AG10803 (cell line): ENCODE measurements at places on chromosomes 5 and 9.

GRCh38 chr9:136403538-136403914 lies 3.6 kb upstream of the SNAPC4 start:
- no peak for DNase-seq

DNA sequence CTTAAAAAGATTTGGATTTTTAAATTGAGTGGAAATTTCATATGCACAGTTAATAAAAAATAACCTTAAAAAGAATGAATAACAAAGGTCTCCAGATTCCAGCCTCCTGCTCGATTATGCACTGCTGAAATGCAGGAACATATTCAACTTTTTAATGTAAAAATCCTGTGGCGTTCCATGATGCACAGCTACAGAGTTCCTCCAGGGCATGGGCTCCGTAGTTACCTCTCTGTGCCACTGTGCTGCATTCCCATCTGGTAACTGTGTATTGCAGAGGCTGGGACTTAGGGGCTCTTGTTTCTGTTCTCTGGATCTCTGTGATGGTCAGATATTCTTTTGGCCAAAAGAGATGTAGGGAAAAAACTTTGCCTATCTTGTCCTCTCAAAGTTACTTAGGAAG lies 31.5 kb upstream of the EQTN start:
- DNase-seq: no peak

GRCh38 chr5:103620851-103621547 lies 58.4 kb upstream of the NUDT12 start:
- no peak for DNase-seq

DNA sequence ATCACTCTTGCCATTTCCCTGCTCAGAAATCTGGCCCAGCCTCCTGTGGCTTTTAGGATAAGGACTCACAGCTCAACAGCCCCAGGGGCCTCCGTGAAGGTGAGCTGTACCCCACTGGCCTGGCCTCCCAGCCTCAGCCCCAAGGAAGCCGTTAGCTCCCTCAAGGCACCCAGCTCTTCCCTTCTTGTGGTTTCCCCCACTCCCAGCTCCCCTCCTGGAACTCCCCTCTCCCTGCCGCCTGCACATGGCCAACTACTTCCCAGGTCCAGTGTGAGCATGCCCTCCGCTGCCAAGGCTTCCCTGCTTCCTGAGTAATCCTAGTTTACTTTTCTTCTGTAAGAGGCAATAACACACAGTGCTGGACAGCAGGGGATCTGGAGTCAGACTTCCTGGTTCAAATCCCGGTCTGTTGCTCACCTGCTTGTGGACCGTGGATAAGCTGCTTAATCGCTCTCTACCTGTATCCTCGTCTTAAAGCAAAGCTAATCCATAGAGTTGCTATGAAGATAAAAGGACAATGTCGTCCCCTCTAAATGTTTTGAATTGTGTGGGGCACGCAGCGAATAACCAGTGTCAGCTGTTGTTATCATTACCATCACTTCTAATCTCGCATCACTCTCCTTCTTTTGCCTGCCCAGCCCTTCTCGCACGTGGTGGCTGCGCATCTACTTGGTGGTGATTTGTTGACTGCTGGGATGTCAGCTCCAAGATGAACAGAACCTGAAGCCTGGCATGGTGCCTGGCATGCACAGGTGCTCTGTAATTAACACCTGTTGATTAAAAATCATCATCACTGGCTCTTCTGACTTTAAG lies 86.6 kb downstream of the C5orf15 start:
- no peak for DNase-seq

DNA sequence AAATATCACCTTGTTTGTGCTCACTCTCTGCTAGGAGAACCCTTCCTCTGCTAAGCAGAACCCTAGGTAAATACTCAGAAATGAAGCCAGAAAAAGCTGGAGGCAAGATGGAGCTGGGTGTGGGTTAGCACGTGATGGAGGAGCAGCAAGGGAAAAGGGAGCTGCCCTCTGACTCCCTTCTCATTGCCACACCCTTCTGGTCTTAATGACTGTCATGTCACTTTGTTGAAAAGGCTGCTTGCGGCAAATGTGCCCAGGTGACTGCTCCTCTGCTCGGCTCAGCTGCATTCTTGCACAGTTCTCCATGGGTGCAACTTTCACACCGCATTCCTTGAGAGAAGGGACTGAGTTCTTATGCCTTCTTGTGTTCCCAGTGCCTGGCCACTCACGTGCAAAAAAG lies 36.4 kb upstream of the TBC1D2 start:
- DNase-seq: no peak

DNA sequence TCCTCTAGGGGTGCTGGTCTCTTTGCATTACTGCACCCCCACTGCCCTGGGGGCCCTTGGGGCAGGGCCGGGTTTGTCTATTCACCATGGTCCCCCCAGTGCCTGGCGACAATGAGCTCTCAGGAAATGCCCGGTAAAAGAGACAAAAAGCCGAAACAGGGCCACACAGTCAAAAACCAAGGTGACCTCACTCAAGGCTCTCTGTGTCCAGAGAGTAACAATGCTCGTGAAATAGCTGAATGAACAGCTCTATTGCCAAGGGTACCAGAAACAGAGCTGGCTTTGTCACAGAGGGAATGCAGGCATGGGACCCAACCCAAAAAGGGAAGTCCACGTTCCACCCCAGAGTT lies 16.0 kb downstream of the SH3PXD2B start:
- peak; percentile 38 for DNase-seq

- DNase-seq: peak; percentile 85
Measured at GRCh38 chr5:147504011-147504410, 5.9 kb downstream of the DPYSL3 start.

GRCh38 chr9:36945999-36946398 lies 88.1 kb downstream of the PAX5 start:
- no peak for DNase-seq

DNA sequence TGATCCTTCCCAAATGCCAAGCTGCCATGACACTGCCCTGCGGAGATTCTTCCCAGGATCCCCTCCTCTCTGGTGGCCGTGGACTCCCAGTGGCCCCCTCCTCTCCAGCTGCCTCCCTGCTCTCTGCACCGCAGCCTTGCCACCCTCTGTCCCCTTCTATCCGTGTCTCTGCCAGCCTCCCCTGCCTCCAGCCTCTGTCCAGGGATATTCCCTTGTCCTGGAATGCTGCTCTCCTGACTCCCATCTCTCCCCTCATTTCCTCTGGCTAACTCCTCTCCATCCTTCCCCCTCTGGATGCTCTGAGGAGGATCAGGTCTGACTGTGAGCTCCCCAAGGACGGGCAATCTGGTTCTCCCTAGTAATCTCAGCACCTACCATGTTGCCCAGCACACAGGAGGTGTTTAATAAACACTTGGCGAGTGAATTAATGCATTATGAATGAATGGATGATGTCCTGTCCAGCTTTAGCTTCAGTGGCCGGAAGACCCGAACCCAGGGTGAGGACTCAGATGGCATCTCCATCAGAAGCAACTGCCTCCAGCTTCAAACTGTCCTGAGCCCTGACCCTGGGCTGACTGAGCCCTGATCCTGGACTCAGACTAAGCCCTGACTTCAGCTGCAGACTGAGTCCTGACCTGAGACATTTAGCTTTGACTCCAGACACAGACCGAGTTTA lies 7.5 kb upstream of the CRB2 start:
- no peak for DNase-seq

DNA sequence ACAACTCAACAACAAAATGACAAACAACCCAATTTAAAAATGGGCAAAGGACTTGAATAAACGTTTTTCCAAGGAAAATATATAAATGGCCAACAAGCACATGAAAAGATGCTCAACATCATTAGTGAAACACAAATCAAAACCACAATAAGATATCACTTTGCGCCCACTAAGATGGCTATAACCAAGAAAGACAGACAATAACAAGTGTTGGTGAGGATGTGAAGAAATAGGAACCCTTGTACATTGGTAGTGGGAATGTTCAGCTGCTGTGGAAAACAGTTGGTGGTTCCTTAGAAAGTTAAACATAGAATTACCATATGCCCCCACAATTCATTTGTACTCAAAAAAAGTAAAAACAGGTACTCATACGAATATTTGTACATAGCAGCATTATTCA lies 39.2 kb upstream of the WDR41 start:
- DNase-seq: no peak

- DNase-seq: no peak
Measured at GRCh38 chr9:133600739-133601138, 8.4 kb downstream of the FAM163B start.

GRCh38 chr5:5544094-5544663 lies 121.7 kb downstream of the ICE1 start:
- DNase-seq: no peak

DNA sequence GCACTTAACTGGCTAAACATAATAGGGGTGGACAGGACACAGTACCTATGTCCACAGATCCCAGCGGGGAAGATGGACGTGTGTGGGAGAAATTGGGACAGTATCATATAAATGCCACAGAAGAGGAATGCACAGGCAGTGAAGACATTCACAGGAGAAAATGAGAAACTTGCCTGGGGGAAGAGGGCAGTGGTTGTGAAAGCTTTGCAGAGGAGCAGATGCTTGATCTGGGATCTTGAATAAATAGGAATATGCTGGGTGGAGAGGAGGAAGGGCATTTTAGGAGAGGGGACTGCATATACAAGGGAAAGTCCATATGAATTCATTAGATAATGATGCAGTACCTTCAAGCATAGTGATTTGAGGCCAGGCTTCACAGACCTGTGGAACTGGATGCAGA lies 13.6 kb downstream of the TMEM268 start:
- no peak for DNase-seq

- DNase-seq: no peak
Measured at GRCh38 chr9:15390201-15390600, 32.5 kb upstream of the SNAPC3 start.

DNA sequence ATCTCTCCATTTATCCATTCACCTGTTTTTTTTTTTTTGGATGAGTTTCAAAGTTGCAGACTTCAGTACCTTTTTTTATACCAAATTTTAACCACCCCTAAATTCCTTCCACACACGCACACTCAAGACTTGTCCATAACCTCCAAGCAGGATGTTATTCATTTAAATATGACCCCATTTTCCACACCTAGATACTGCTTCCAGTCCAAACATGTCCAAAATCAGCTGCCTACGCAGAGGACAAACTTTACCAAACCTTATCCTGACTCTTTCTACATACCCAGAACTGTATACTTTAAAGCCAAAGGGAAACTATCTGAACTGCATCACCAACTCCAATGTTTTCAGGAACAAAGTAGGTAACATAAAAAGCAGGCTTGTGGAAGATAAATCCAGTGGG lies 36.0 kb upstream of the FYB1 start:
- no peak for DNase-seq

- DNase-seq: no peak
Measured at GRCh38 chr5:4422247-4422646, 717.9 kb upstream of the ADAMTS16 start.

DNA sequence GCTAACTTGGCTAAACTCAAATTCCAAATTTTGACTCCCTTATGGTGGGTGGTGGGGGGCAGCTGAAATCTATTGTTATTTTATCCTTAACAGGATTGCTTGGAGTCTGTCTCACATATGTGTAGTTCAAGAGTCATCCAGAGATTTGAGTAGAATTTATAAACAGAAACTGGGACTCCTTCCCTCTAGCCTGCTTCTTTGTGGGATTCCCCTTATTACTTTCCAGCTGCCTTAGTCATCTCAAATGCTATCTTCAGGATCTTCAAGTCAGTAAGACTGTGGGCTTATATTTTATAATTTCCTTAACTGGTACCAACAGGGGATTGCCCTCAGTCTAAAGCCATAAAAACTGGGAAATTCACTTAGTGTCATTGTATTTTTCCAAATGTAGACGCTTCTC lies 55.5 kb downstream of the NNT start:
- DNase-seq: peak; percentile 74

DNA sequence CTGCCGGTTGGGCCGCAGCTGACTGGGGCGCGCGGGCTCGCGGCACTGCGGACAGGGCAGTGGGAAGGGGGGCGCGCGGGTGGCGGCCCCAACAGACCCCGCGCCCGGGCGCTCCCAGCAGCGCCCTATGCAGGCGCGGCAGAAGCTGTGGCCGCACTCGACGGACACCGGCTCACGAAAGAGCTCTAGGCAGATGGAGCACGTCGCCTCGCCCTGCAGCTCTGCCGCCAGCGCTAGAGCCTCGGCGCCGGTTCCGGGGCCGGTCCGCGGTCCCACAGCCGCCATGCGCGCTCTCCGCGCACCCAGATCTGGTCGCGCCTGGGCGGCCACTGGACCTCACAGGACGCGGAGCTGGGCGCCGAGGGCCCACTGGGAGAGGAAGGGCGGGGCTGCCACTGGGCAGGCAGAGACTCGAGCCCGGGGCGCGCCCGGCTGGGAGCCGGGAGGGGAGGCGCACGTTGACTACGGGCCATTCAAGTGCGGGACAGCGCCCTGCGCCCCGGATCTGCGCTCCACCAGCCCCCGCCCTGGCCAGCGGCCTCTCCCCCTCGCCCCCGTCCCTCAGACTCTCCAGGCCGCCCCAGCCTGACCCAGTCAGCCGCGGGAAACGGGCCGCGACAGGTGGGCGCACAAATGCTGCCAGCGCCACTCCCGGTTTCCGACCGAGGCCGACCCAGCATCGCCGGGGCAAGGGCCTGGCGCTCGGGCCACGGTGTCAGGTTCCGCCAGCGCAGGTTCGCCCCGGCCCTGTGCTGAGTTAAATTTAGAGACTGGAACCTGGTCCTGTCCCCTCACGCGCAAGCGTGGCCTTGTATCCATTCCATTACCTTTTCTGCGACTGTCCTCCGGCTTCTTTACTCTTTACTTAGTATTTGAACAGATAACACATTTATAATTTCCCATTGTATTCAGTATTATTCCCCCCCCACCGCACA lies at the start of gene TRIM7:
Gene TRIM7 (minus strand): TSS at position 371 of the 935 bp plus-strand sequence. CDS start 86 bp downstream, at position 285.
- peak; percentile 49 for DNase-seq

DNA sequence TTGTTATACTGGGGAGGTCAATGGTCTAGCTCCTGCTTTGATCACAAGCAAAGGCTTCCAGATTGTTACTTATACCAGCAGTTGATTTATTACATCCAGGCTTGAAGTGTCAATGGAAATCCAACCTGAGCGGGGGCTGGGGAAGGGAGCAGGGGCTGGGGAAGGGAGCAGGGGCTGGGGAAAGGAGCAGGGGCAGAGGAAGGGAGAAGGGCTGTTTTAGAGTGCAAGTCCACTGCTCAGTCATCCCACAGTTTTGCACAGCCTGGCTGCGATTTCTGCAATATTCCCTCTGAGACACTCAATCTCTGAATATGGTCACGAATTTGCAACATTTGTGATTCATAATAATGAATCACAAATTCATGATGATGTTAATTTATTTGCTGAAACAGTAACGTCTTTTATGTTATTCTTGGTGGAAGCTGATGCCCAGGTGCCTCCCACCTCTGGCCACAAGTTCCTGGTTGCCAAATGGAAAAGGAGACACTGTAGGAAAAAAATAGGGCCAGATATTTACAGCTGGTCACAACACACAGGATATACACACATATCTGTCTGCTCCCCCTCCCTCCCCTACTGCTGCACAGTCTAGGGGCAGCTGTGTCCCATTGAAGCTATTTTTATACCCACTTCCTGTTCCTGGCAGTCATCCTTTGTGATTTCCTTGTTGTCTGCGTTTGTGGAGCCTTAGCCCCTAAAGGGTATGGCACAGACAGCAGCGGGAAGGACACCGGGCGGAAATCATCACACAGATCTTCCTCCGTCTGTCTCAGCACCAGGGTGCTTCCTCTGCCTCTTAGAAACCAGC lies 325.1 kb downstream of the GADD45G start:
- peak; percentile 49 for DNase-seq

DNA sequence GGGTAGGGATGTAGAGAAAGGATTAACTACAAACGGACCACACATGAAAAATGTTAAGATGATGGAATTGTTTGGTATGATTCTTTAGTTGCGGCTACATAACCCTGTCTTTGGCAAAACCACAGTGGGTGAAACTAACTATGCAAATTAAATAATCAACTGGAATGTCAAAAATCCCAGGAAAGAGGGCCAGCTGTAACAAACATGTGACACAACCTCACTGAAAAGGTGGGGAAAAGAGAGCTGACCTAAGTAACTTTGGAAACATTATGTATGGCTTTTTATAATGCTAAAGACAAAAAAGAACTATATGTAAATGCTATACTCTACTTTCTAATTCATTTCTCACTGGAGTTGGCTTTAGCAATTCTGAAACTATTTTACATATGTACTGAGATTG lies 252.0 kb downstream of the MRPS30 start:
- DNase-seq: no peak
